Mesenchymal stem cell (in vitro differentiated cells and primary cell): ENCODE measurements at places on chromosomes 1 and 21.

GRCh38 chr1:210236840-210237409 lies 4.3 kb downstream of the SERTAD4 start:
- H3K27ac ChIP-seq: peak overlapping the region; percentile 90
- H3K4me1 ChIP-seq: peaks cover 27% of the 10 kb centered on the region
- H3K36me3 ChIP-seq: peaks cover 4% of the 10 kb centered on the region
- peak; percentile 88 for DNase-seq

DNA sequence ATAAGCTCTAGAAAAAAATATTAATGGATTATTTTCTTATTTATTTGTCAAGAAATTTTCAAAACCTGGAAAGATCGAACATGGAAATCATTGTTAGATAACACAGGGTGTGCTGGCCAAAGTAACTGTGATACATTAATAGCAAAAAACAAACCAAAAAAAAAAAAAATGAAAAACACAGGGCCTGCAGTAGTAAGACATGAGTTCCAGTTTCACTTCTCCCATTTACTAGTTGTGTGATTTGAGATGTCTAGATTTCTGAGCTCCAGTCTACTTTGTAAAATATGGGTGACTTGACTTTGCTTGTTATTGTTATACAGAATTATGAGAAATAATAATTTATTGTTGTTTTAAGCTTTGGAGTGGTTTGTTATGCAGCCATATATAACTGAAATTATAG lies 13.6 kb downstream of the FAM177B start:
- H3K4me3 ChIP-seq: no peak overlapping the region
- H3K36me3 ChIP-seq: no peaks in the 10 kb centered on the region
- H3K27me3 ChIP-seq: no peaks in the 10 kb centered on the region
- DNase-seq: no peak
- H3K4me1 ChIP-seq: peaks cover 1% of the 10 kb centered on the region

- peak; percentile 80 for DNase-seq
- no peaks in the 10 kb centered on the region for H3K4me1 ChIP-seq
- H3K27ac ChIP-seq: no peak overlapping the region
- H3K27me3 ChIP-seq: no peaks in the 10 kb centered on the region
- H3K36me3 ChIP-seq: peaks cover 6% of the 10 kb centered on the region
- H3K4me3 ChIP-seq: no peak overlapping the region
These were observed 85.7 kb downstream of the TGFB2 start for GRCh38 chr1:218430822-218431221.

- peaks cover 23% of the 10 kb centered on the region for H3K4me1 ChIP-seq
- H3K36me3 ChIP-seq: no peaks in the 10 kb centered on the region
- H3K4me3 ChIP-seq: no peak overlapping the region
- H3K27ac ChIP-seq: no peak overlapping the region
- peak; percentile 55 for DNase-seq
These were observed 56.5 kb downstream of the SDC3 start for GRCh38 chr1:30852026-30852425.

DNA sequence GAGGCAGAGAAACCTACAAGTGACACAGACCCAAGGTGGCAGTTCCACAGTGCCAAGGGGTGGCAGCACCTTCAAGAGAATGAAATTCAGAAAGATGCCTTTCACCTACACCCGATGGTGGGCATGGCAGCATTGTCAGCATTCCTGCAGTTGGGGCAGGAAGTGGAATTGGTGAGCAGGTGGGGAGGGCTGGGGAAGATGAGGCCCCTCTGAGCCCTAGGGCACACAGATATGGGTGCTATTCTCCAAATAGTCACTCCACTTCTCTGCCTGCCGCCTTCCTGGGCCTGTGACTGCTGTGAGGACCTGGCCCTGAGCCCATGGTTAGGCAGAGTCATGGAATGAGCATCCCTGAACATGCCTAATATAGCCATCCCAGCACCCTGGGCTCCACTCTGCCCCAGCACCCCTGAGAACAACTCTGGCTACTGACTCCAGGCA lies 8.3 kb downstream of the SHISA4 start:
- H3K4me3 ChIP-seq: no peak overlapping the region
- no peaks in the 10 kb centered on the region for H3K27me3 ChIP-seq
- no peak for DNase-seq
- peaks cover 29% of the 10 kb centered on the region for H3K36me3 ChIP-seq

GRCh38 chr1:226804907-226805759 lies 65.3 kb upstream of the PSEN2 start:
- H3K27ac ChIP-seq: no peak overlapping the region
- H3K4me1 ChIP-seq: peaks cover 9% of the 10 kb centered on the region
- H3K27me3 ChIP-seq: no peaks in the 10 kb centered on the region

DNA sequence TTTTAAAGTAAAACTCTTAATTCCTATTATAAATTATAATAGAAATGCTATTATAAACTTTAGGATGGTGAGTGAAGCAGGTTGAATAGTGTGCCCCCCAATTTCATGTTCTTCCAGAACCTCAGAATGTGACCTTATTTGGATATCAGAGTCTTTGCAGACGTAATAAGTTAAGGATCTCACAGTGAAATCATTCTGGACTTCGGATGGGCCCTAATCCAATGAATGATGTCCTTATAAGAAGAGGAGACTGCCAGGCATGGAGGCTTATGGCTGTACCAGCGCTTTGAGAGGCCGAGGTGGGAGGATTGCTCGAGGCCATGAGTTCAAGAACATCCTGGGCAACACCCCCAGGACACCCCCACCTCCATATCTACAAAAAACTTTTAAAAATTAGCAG lies 9.4 kb upstream of the MT1HL1 start:
- peaks cover 4% of the 10 kb centered on the region for H3K4me1 ChIP-seq
- peaks cover 19% of the 10 kb centered on the region for H3K27me3 ChIP-seq
- no peak overlapping the region for H3K4me3 ChIP-seq
- no peak overlapping the region for H3K27ac ChIP-seq
- no peaks in the 10 kb centered on the region for H3K36me3 ChIP-seq

DNA sequence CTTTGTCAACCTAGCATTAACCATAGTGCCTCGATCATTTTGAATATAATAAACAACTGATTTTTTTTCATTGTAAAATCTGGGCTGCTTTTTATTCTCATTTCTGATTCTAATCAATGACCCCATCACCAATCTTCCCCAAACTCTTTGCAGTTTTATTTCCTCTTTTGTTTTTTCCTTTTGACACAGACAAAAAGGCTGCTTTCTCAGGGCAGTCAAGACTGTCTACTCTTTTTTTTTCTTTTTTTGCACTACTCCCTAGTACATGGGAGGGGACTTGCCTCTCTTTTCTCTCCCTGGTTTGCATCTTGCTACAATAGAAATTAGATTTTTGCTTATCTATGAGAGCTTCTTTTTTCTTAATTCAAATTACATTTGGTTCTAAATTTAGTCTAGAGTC lies 987.9 kb downstream of the ADGRL2 start:
- no peak overlapping the region for H3K4me3 ChIP-seq
- no peaks in the 10 kb centered on the region for H3K27me3 ChIP-seq
- H3K4me1 ChIP-seq: no peaks in the 10 kb centered on the region
- DNase-seq: no peak

GRCh38 chr1:43757343-43758053 lies 50.2 kb downstream of the ST3GAL3 start:
- DNase-seq: no peak
- no peaks in the 10 kb centered on the region for H3K36me3 ChIP-seq
- H3K27me3 ChIP-seq: no peaks in the 10 kb centered on the region
- no peaks in the 10 kb centered on the region for H3K4me1 ChIP-seq
- no peak overlapping the region for H3K27ac ChIP-seq

- no peak for DNase-seq
- H3K27ac ChIP-seq: no peak overlapping the region
- H3K27me3 ChIP-seq: no peaks in the 10 kb centered on the region
These were observed 16.2 kb downstream of the PROX1 start for GRCh38 chr1:214004014-214004413.

DNA sequence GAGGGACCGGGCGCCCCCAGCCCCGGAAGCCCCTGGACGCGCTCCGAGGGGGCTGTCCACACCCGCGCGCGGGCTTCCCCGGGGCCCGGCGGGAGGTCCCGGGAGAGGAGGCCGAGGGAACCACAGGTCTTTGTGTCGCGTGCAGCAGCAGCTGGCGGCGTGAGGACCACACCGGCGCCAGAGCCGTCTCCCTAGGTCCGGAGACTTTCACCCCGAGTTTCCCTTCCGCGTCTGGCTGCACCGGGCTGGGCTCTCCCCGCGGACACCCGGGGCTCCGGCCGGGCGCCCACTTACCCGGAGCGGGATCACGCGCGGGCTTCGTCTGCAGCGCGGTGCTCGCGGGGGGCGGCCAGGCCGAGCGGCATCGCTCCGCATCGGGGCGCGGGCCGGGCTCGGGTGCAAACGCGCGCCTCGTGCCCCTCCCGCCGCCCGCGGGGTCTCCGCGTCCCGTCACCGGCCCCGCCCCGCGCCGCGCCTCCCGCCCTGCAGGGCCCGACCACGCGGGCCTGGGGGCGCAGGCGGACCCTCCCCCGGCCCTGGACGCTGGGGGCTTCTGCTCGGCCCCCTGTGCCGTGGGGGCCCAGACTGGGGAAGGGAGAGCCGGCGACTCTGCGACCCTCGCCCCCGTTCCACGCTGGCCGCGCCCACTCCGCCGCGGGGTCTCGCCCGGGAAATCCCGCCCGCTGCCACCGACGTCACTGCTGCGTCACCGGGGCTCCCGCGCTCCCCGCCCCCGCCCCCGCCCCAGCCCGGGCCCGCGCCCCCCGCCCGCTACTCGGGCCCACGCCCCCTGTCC lies at the start of gene GNG4:
GNG4 (minus strand) TSS at position 417 of the 796 bp plus-strand sequence. CDS start 65,946 bp downstream, outside the sequence.
- no peaks in the 10 kb centered on the region for H3K36me3 ChIP-seq
- H3K4me1 ChIP-seq: peaks cover 23% of the 10 kb centered on the region
- peak; percentile 38 for DNase-seq
- peaks cover 76% of the 10 kb centered on the region for H3K27me3 ChIP-seq
- no peak within 1 kb of the TSS for H3K27ac ChIP-seq

- no peak for DNase-seq
- H3K27ac ChIP-seq: no peak overlapping the region
- H3K4me3 ChIP-seq: no peak overlapping the region
- H3K27me3 ChIP-seq: no peaks in the 10 kb centered on the region
- no peaks in the 10 kb centered on the region for H3K36me3 ChIP-seq
- H3K4me1 ChIP-seq: no peaks in the 10 kb centered on the region
These were observed 18.0 kb upstream of the RAB3GAP2 start for GRCh38 chr1:220290140-220290761.

DNA sequence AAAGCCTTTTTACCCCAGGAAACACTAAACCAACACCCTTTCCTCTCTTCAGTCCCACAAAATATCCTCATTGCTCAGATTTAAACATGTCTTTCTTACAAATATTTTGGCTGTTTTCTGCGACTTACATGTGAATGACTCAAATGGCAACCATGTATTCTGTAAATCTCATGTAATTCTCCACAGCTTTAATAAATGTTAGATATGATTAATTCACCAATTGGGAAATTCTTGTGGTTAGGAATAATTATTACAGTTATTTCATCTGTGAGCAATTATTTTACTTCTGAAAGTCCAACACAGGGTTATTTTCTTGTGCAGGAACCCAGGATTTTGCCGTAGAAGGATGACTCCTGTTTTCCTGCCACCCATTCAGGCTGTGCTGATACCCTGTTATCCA lies 431.5 kb downstream of the LMO4 start:
- no peak for DNase-seq
- no peak overlapping the region for H3K4me3 ChIP-seq
- no peak overlapping the region for H3K27ac ChIP-seq
- H3K36me3 ChIP-seq: no peaks in the 10 kb centered on the region
- no peaks in the 10 kb centered on the region for H3K4me1 ChIP-seq

- peak overlapping the region; percentile 69 for H3K4me3 ChIP-seq
- peaks cover 7% of the 10 kb centered on the region for H3K4me1 ChIP-seq
- H3K36me3 ChIP-seq: no peaks in the 10 kb centered on the region
- DNase-seq: peak; percentile 100
- H3K27ac ChIP-seq: peak overlapping the region; percentile 82
These were observed 154.2 kb downstream of the EIF4G3 start for GRCh38 chr1:21022279-21023040.

DNA sequence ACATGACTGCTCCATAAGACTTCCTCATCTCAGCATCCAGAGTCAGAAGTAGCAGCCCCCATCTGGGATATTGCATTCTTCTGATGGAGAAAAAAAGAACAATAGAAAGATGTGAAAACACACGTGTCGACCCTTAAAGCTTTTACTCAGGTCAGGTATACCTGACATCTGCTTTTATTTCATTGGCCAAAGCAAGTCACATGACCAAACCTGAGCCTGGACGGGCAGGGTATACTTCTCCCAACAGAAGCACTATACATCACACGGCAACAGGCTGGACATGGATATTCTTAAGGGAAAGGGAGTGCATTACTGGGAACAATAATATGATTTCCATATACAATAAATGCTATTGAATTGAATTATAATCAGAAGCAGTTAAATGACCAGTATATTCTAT lies 243.3 kb downstream of the LMO4 start:
- H3K4me1 ChIP-seq: no peaks in the 10 kb centered on the region
- H3K4me3 ChIP-seq: no peak overlapping the region
- no peak overlapping the region for H3K27ac ChIP-seq
- H3K27me3 ChIP-seq: no peaks in the 10 kb centered on the region

DNA sequence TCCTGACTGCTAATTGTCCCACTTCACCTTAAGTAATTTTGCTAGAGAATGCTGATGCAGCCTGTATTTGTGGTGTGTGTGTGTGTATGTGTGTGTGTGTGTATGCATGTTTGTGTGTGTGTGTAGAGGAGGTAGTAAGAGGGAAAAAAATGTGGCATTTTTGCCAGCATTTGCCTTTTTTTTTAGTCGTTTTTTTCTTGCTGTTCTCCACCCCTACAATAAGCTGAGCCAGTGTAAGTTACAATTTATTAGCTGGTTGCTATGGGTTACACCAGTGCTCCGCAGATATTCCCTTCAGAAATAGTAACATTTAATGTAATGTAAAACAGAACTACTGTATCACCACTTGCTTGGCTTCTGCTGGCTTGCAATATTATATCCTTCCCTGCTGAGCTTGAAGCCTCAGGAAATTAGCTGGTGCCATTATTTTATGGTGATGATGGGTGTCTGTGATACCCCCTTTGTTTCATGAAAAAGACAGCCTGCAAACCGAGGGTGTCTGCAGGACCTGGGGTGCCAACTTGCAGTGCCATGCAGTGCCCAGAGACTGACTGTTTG lies 23.4 kb upstream of the IGSF3 start:
- DNase-seq: no peak
- H3K4me1 ChIP-seq: peaks cover 10% of the 10 kb centered on the region
- H3K36me3 ChIP-seq: no peaks in the 10 kb centered on the region
- no peaks in the 10 kb centered on the region for H3K27me3 ChIP-seq
- H3K27ac ChIP-seq: no peak overlapping the region

DNA sequence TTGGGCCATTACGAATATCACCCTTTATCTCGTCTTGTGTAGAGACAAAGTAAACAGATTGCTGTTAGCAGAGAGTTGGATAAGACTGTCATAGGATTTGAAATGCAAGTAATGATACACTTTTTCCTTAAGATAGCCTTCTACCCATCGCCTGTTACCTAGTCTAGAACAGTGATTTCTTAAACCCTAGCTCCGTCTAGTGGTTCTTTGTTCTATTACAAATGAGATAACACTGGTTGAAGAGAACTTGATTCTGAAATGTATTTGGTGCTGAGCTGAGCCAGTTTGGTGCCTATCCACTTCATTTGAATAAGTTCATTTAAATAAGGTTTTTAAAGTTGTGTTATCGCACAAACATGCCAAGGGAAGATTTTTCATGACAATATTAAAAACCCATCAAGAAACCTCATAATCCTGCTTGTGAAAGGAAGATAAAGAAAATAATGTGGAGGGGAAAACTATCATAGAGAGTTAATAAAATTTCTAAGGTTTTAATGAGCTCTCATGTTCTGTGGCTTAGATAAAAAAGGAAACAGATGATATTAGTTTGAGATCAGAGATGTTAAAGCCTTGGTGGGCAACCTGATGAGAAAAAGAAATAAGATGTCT lies 1.5 kb upstream of the KCNH1 start:
- H3K36me3 ChIP-seq: no peaks in the 10 kb centered on the region
- peaks cover 7% of the 10 kb centered on the region for H3K4me1 ChIP-seq
- H3K4me3 ChIP-seq: no peak overlapping the region
- no peak overlapping the region for H3K27ac ChIP-seq
- DNase-seq: peak; percentile 65
